ENCODE measurements at places on chromosomes 13 and 19.

DNA sequence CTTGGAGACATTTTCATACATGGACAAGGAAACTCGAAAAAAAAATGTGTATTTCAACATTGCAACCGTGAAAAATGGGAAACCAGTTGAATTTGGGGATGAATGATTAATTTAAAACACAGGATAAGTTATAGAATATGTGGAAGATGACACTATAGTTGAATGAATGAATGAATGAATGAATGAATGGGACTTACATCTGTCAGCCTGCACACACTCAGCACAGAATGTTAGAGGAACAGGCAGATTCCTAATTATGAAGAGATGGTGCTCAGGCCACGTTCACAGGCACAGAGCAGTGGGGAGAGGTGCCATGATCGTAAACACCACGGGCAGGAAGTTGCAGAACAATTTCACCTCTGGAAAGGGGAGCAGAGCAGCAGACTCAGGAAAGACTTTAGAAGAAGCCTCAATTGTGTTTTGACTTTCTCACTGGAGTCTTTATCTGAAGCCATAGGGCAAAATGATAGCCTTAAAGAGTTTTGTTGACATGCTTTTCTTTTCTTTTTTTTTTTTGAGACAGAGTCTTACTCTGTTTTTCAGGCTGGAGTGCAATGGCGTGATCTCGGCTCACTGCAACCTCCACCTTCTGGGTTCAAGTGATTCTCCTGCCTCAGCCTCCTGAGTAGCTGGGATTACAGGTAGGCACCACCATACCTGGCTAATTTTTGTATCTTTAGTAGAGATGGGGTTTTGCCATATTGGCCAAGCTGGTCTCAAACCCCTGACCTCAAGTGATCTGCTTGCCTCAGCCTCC is 4.9 kb upstream of the SULT2A1 start:
- no peak for DNase-seq

DNA sequence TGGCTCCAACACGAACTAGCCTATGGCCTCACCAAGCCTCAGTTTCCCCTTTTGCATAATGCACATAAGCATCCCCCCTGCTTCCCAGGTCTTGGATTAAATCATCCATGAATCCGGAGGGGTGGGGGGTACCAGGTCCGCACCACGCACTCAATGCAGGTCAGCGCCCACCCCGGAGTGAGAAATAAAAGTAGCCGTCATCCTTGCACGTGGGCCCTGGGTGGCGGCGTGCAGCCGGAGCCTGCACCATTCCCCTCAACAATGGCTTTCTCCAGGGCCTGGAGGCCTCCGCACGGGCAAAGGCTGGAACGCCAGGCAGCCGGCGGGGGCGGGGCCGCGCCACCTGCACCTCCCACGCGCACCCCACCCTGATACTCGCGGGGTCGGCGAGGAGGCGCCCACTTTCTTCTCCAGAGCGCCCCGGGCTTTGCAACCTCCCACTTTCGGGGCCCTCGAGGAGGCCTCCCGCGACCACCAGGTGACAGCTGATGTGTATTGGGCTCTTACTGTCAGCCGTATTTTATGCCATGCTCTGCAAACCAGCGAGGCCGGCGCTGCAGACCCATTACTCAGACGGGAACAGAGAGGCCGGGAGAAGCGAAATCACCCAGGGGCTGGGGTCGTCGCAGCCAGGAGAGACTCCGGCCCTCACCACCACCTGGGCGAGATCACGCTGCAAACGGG is 767 bp upstream of the GADD45B start:
- peak; percentile 45 for DNase-seq

GRCh38 chr13:74487091-74487722 is 353.0 kb upstream of the KLF12 start:
- DNase-seq = no peak

DNA sequence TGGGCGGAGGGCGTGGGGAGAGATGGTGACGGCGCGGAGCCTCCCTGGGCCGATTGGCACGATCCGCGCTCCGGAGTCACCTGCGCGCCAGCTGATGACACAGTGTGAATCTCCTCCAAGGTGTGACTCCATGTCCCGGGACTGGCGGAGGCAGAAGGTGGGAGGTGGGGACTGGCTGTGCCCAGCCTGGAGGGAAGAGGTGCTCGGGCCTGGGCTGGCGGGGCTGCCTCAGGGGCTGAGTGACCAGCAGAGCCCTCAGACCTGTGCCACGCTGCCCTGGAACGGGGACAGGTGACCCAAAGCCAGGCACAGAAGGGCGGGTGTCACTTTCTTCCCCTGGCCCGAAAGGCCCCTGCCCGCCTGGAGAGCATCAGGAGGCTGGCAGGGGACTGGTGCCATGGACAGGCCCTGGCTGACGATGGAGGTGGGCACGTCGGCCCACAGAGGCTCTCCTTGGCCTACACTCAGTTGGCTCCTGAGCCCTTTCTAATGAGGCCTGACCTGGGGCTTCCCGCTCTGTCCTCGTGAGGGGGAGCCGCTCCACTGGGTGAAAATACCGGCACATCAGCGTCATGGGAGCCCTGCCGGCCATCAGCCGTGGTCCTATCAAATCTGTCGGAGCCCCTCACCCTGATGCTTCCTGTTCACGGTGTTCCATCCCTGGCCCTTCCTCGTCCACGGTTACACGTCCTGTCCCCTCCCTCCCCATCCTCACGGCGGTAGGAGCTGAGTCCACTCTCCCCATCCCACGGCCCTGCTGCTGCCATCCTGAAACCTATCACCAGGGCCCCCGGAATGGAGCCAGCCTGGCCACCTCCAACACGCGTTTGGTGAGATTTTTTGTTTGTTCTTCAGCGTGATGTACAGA is 75.6 kb downstream of the SPACA7 start:
- DNase-seq = no peak

- no peak for DNase-seq
These were observed 328.9 kb upstream of the SLC10A2 start for GRCh38 chr13:103395139-103395538.

DNA sequence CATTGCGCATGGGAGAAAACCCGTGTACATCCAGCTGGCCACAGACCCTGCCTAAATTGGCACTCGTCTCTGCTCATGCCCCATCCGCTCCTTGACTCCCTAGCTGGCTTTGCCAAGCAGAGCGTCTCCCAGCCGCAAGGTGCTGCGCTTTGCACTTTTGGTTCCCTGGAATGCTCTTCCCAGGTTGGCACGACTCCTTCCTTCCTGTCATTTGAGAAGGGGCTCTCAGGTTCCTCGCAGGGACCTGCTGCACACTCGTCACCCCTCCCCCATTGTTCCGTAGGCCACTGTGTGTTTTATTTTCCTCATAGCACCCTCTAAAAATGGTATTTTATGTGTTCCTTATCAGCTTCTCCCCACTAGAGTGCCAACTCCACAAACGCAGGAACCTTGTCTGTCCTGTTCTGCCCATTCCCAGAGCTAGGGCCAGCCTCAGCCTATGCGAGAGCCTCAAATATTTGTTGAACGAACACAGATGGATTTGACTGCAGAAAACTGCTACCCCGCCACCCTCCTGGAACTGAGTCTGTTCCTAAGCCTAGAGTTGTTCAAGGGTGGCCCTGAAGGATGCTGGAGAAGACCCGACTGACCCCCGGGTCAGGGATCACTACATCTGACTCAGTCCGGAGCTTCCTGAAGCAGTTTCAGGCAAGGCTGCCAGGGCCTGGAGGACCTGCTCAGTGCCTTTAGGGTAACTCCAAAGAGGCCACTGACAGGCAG is 8.4 kb upstream of the CEBPA start:
- DNase-seq = no peak

GRCh38 chr13:66915596-66916185 is 314.4 kb downstream of the PCDH9 start:
- DNase-seq = no peak

GRCh38 chr13:30908416-30908980 is 2.4 kb downstream of the MEDAG start:
- no peak for DNase-seq
